Fibroblast of skin of abdomen (primary cell): ENCODE measurements at places on chromosomes 1 and 21.

- no peak for DNase-seq
Observed at GRCh38 chr21:34252751-34253150, 111.1 kb upstream of the KCNE2 start.

DNA sequence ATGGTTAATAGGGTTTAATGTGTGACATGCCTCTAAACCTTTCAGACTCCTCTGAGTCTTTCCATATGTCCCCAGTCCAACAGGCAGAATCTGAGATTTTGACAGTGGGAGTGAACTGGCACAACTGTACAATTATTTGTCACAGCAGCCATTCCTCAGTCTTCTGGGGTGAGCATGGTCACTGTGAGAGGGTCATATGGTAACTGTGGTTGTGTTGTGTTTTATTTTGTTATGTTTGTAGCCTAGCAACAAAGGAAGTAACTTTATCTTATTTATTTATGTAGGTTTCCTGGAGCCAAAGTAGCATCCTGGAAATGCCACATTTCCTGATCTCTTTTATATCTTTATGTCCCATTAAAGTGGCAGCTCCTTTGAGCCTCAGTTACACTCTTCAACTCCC, 1067.9 kb downstream of the TTLL7 start:
- DNase-seq: no peak

- peak; percentile 62 for DNase-seq
Observed at GRCh38 chr1:189669846-189670245, 807.8 kb downstream of the BRINP3 start.

- no peak for DNase-seq
Observed at GRCh38 chr1:52423771-52424170, 19.4 kb downstream of the PRPF38A start.

DNA sequence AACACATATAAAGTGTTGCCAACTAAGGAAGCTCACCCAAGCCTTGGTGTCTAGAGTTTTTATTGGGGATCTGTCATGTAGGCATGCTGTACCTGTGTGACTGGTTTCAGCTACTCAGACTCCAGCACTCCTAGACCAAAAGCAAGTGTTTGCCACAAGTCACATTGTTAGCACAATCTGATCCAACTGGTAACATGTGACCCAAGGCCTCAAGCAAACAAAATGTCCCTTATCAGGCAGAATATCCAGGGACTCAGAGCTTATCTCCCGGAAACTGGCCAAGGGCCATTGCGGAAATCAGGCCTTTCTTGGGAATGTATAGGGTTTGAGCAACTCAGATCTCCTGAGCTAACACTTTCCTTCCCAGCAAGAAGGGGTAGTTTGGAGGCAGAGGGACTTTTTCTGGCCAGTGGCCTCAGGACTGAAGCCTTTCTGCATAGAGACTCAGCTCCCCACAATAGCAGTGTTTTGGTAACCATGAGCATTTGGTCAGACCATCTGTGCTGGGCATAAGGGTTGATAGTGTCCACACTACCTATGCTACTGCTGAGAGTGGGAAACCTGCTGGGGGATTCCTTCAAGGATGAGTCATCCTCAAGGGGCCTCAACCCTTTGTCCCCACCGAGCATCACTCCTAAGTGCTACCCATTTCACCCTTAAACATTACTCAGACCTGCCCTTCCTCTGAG, 29.6 kb downstream of the NHLH2 start:
- no peak for DNase-seq

DNA sequence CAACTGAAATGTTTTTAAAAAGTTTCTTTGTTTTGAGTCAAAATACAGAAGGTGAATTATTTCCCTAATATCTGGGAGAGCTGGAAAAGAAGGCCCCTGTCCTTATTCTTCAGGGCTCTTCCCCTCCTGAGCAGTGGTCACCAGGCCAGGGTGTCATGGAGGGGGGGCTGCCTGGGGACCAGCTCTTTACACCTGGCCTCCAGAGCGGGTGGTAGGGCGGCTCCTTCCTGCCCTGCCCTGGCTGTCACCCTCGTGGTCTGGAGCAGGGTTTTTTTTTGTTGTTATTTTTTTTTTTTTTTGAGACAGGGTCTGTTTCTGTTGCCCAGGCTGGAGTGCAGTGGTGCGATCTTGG, 6.6 kb downstream of the SKI start:
- DNase-seq: no peak

DNA sequence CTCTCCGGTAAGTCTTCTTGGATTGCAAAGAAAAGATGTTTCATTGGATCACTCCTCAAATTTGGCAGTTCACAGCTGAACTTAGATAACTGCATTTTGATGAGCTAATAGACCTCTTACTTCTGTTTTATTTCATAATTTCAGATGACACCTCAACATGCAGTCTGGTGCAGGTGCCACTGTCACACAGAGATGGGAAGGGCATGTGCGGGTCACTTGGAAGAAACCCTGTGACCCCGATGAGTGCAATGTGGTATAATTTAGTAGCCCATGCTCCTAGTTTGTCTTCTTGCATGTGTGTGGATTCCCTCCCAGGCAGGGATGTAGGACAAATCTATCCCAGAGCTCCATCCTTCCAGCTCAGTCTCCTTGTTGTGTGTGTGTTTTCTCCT, 481 bp upstream of the SLAMF1 start:
- no peak for DNase-seq

DNA sequence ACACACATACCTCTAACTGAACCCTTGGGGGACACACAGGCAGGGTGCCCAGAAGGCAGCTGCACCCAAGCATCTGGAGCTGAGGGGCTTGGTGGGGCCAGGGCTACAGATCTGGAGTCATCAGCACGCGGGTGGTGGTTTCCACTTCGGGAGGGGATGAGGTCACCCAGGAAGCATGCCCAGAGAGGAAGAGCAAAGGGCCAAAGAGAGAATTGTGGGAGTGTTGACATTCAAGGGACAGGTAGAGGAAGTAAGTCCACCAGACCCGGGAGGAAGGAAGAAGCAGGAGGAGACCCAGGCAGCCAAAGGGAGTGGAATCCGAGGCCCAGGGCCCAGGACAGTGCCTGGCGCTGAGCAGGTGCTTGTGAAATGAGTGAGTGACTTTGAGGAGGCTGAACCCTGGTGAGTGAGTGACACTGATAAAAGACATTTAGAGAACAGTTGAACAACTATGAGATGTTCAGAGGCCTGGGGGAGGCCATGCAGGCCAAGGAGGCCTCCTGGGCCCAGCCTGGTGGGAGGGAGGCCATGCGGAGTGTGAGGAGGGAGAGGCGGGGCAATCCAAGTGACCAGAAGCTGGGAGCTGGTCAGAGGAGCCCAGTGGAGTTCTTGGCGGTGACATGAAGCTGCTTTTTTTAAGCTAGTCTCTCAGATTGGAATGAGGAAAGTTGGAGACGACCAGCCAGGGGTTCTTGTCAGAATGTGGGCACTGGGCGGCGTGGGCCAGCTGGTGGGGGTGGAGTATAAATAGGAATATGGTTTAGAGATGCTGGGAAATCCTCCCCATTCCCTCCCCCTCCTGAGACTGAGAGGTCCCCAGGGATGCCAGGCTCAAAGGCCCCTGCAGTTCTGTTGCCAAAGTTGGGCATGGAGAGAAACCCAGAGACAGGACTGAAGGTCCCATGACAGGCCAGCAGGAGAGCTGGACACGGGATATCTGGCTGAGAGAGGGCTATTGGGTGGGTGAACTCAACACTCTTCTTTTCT, 7.9 kb downstream of the CDK18 start:
- no peak for DNase-seq

DNA sequence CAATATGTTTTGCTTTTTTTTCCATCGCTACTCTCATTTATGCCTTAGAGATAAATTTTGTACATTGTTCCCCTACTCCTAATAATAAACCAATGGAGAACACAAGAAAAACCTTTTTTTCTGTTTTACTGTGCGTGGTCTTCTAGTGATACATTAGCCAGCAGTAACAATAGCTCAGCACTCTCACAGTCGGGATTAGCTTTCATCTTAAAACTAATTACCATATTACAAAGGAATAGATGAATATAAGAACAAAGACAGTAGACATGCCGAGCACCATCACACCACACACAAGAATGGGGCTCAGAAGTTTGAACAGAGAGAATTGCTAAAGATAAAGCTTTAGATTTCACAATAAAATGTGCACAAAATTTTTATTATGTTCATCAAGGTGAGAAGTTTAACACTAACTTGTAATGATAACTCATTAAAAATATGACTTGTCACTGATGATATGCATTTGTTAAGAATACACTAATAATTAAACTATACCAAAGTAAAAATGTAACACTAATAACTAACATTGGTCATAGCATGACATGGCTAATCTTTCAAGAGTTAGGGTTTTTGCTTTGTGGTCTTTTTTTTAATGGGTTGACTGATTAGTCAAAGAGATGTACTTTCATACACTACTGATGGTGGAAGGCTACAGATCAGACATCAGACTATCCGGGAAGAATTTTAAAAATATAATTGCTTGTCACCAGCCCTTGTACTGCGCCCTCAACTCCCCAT, 61.8 kb downstream of the EXTL2 start:
- no peak for DNase-seq

DNA sequence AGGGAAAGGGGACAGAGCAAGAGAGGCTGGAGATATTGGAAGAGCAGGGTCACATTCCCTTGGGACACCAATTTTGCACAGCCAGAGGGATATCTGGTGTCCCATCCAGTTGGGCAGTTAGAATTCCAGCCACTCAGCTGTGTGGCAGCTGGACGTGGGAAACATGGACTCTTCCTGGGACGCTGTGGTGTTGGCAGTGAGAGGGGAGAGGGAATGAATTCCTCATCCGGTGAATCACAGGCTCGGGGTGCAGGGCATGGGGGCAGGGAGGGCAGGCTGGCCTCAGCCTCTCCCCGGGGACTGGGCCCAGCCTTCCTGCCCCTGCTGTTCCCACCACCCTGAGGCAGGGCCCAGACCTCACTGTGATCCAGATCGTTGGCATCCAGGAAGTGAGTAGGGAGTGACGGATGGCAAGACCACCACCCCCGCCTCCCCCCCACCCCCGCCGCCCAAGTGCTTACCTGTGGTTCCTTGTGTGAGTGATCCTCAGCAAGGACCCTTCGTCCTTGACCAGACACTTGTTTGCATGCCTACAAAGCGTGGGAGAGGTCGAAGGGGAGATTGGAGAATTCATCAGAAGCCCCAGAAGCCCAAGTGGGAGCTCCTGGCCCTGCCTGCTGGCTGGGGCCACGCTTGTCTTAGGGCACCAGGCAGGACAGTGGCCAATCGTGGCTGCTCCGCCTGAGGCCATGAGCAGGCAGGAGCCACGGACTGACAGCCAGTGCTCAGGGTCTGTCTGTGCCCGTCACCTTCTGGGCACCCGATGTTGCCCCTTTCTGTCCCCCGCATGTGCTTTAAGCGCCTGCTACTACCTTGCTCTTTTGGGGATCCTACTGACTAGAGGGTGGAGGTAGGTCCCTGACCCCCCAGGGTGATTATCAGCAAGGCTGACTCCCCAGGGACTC, 8.7 kb downstream of the WNT3A start:
- peak; percentile 33 for DNase-seq

GRCh38 chr1:64470665-64471217, 812 bp downstream of the CACHD1 start:
- DNase-seq: peak; percentile 25

GRCh38 chr1:111847466-111847865, 91.8 kb downstream of the DDX20 start:
- DNase-seq: no peak

- DNase-seq: no peak
Observed at GRCh38 chr1:117698398-117699160, 92.7 kb downstream of the TENT5C start.

GRCh38 chr1:161987872-161988271, 35.8 kb downstream of the OLFML2B start:
- DNase-seq: no peak

- no peak for DNase-seq
Observed at GRCh38 chr1:118487091-118487490, 302.1 kb upstream of the SPAG17 start.

- no peak for DNase-seq
Observed at GRCh38 chr1:188931506-188931905, 1546.2 kb downstream of the BRINP3 start.

GRCh38 chr1:27090911-27091310, 64.0 kb downstream of the SLC9A1 start:
- DNase-seq: no peak

DNA sequence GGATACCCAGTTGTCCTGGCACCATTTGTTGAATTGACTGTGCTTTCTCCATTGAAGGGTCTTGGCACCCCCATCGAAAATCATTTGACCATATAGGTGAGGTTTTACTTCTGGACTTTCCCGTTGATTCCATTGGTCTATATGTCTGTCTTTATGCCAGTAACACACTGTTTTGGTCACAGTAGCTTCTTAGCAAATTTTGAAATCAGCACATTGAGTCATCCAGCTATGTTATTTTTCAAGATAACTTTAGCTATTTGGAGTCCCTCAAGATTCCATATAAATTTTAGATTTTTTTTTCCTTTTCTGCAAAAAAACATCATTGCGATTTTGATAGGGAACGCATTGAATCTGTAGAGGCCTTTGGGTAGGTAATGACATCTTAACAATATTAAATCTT, 235.6 kb downstream of the SMYD3 start:
- DNase-seq: no peak

DNA sequence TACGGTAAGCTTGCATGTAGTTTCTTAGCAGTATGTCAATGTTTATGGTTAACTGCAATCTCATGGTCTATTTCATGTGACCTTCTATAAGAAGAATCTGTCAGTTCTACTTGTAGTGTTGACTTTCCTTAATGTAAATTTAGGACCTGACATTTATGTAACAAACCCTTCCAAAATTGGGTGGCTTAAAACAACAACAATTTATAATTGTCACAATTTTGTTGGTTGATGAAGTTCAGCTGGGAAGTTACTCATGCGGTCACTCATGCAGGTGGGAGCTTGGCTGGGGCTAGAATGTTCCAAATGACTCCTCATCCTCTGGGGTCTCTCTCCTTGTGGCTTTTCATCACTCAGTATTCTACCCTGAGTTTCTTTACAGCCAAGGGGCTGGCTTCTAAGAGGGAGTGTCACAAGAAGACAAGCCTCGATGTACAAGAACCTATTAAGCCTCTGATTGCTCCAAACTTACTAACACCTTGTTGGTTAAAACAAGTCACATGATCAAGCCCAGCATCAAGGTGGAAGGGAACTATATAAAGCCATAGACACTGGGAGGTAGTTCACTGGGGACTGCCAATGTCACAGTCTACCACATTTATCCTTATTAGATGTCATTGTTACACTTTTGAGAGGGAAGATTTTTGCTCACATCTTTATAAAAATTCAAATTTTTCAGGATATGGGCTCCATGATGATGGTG, 23.9 kb downstream of the CCN1 start:
- DNase-seq: no peak

- no peak for DNase-seq
Observed at GRCh38 chr1:87318056-87318650, 10.5 kb upstream of the LMO4 start.

DNA sequence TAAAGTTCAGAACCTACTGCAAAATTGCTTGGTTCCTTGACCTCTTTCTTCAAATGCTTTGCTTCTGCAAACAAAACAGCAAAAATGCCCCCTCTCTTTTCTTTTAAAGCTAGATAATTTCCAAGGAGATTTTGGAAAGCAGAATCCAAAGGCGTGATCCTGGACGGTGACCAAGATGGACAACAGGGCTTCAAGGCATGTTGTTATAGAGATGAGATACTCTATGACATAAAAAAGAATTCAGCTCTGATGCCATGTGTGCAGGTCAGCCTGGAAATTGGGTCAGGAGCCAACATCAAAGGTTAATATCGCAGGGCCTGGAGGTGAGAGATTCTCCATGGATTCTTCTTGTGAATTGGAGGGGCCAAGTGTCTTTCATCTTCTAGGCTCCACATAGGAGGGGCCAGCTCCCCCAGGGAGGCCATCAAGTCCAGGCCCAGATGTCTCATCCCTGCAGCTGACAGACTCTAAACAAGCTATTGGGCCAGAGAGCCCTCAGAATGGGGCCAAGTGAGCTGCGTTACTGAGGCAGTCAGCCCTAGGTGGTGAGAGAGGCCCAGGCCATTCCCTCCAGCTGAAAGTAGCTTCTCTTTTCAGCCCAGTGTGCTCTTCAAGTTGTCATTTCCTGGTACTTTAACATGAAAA, 45.5 kb downstream of the NMNAT2 start:
- DNase-seq: no peak
